ENCODE measurements at places on chromosomes 7 and 10.

DNA sequence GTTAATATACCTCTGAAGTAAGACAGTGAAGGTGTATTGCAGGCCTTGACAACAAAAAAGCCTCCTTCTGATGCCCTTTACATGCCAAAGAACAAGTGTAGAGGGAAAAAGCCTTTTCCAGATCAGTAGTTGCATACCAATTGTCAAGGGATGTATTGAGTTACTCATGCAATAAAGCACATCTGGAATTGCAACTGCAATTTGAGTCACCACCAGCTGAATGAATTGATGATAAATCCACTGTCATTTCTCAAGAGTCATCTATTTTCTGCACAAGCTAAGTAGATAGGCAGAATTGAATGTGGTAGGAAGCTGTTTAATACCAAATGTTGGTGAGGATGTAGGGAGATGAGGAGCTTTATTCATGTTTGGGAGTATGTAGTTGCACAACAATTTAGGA lies 325.9 kb upstream of the SMIM30 start:
- DNase-seq, result no peak

- DNase-seq, result no peak
These were observed 89.5 kb downstream of the VWDE start for GRCh38 chr7:12314199-12314598.

DNA sequence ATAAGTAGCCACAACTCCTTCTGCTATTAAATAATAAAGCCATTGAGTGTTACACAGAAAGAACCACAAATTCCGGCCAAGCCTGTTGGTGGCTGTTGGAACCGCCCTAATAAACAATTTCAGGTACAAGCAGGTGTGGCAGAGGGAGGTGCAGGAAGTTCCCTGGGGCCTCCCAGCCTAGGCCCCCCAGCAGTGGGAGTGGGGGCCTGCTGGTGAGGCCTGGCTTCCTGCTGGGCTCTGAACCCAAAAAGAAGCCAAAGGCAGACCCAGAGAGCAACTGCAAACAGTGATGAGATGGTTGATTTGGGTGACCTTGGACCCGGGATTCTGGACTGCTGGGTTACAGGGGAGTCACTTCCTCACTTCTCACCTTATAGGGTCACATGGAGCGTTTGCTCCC lies 21.0 kb upstream of the LMTK2 start:
- no peak for DNase-seq

- DNase-seq, result no peak
These were observed 32.8 kb downstream of the TSPAN14 start for GRCh38 chr10:80486785-80487420.

DNA sequence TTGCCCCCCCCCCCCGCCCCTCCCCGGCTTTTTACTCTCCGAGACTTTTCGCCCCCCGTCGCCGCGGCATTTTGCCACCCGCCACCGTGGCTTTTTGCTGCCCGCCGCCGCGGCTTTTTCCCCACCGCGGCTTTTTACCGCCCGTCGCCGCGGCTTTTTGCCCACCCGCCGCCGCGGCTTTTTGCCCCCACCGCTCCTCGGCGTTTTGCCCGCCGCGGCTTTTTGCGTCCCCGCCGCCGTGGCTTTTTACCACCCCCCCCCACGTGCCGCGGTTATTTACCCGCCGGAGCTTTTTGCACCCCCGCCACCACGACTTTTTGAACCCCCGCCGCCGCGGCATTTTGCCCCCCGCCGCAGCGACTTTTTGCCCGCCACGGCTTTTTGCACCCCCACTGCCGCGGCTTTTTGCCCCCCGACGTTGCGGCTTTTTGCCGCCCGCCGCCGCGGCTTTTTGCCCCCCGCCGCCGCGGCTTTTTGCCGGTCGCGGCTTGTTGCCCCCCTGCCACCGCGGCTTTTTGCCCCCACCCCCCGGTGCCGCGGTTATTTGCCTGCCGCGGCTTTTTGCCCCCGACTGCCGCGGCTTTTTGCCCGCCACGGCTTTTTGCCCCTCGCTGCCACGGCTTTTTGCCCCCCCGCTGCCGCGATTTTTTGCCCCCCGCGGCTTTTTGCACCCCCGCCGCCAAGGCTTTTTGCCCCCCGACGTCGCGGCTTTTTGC lies 461.1 kb downstream of the ZNF33B start:
- DNase-seq, result no peak

Data from activated naive CD4-positive, alpha-beta T cell treated with Interleukin-2 at 50 U/mL for 16 hours (primary cell).